ENCODE measurements at places on chromosomes 1 and 21. TPM values are rescaled to one million over a fixed set of nuclear protein-coding genes. Genes with fewer than 3 reads are reported as not detected.

GRCh38 chr1:113946678-113947387, 17.7 kb downstream of the HIPK1 start:
- DNase-seq = no peak

The KPNA6 gene
- 43.0 TPM for total RNA-seq

GRCh38 chr1:204760757-204761156, 75.2 kb upstream of the LRRN2 start:
- peak; percentile 41 for DNase-seq

GRCh38 chr1:4060850-4061249, 160.8 kb upstream of the C1orf174 start:
- DNase-seq = no peak

- DNase-seq = no peak
Observed at GRCh38 chr1:67647814-67648358, 37.1 kb upstream of the GADD45A start.

DNA sequence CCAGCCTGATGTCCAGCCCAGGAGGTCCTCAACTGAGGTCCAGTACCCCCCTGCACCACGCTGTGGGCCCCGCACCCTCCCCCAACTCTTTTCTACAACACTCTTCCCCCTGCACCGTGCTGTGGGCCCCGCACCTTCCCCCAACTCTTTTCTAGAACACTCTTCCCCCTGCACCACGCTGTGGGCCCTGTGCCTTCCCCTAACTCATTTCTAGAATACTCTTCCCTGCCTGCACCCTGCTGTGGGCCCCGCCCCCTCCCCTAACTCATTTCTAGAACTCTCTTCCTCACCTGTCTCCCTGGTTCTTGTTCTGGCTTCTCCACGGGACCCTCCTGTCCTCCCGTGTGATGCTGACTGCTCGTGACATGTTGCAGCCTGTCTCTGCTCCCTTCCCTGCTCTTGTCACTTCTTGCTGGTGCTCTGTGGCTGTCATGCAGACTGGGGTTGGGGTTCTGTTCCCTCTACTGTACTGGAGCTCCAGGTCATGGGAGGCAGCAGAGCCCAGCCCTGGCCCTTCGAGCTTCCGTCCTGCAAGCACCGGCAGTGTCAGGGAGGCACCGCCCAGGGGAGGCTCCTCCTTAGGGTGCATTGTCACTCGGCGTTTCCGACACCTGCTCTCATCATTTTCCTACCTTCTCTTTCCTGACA, 160.1 kb upstream of the COL6A1 start:
- DNase-seq = no peak

The USH2A gene
- total RNA-seq = 0.16 TPM

- DNase-seq = no peak
Observed at GRCh38 chr1:201358596-201358995, 18.9 kb downstream of the TNNT2 start.
